ENCODE measurements at places on chromosomes 12 and 14.

GRCh38 chr14:96801931-96802330 is 4.7 kb downstream of the VRK1 start:
- DNase-seq = no peak

GRCh38 chr14:78721756-78722480 is 551.7 kb downstream of the NRXN3 start:
- DNase-seq = no peak

GRCh38 chr14:30227436-30227835 is 299.8 kb upstream of the PRKD1 start:
- DNase-seq = no peak

GRCh38 chr12:105275997-105276733 is 40.2 kb upstream of the APPL2 start:
- DNase-seq = no peak

GRCh38 chr14:97408937-97409815 is 612.0 kb downstream of the VRK1 start:
- peak; percentile 40 for DNase-seq

DNA sequence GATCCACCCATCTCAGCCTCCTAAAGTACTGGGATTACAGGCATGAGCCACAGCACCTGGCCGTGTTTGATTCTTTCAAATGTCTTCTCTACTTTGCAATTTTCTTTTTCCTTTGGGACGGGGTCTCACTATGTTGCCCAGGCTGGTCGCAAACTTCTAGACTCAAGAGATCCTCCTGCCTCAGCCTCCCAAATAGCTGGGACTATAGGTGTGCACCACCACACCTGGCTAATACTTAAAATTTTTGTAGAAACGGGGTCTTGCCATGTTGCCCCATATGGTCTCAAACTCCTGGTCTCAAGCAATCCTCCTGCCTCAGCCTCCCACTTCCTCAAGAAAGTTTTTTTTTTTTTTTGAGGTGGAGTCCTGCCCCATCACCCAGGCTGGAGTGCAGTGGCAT is 1.7 kb downstream of the GATC start:
- no peak for DNase-seq

GRCh38 chr12:46493834-46494181 is 121.2 kb upstream of the SLC38A2 start:
- DNase-seq = no peak

GRCh38 chr14:29166507-29166906 is 399.9 kb downstream of the FOXG1 start:
- no peak for DNase-seq

DNA sequence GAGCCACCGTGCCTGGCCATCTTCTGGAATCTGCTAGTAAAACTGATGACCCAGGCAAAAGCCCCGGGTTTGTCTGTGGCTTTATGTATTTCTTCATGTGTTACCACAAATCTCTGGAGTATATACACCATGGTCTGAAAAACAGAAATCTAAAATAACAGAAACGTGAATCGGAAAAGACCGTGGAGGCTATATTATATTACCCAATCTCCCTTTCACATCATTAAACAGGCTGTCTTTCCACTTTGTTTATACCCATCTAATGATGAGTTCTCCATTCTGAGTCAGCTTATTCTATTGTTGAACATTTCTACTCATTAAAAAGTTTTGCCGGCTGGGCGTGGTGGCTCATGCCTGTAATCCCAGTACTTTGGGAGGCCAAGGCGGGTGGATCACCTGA is 9.5 kb upstream of the AJUBA start:
- DNase-seq = no peak

DNA sequence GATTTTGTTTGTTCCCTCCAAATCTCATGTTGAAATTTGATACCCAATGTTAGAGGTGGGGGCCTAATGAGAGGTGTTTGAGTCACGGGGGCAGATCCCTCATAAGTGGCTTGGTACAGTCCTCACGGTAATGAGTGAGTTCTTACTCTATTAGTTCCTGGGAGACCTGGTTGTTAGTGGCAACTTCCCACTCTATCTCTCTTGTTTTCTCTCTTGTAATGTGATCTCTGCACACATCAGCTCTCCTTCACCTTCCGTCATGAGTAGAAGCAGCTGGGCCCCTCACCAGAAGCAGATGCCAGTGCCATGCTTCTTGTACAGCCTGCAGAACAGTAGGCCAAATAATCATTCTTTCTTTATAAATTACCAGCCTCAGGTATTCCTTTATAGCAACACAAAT is 29.6 kb upstream of the KCNK10 start:
- no peak for DNase-seq

GRCh38 chr14:88682495-88683114 is 110.1 kb downstream of the EML5 start:
- no peak for DNase-seq

All from activated CD4-positive, alpha-beta T cell treated with anti-CD3 and anti-CD28 coated beads for 4 hours (primary cell).